ENCODE measurements at places on chromosomes 16 and 17.

DNA sequence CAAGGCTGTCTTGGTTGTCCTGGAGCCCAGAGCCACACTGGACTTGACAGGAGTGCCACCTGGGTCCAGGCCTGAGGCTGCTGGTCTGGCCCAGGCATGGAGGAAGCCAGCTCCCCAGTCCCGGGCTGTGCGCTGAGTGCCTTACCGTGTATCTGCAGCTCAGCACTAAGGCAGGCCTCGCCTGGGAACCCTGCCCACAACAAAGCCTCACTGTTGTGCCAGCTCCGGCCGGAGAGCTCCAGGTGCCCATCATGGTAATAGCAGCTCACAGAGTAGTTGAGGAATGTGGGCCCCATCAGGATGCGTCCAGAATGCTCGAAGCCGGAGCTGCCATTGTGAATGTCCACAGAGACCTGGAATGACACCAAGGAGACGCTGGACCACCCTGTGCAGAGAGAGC is 72.2 kb downstream of the RMI2 start:
- DNase-seq, result no peak

DNA sequence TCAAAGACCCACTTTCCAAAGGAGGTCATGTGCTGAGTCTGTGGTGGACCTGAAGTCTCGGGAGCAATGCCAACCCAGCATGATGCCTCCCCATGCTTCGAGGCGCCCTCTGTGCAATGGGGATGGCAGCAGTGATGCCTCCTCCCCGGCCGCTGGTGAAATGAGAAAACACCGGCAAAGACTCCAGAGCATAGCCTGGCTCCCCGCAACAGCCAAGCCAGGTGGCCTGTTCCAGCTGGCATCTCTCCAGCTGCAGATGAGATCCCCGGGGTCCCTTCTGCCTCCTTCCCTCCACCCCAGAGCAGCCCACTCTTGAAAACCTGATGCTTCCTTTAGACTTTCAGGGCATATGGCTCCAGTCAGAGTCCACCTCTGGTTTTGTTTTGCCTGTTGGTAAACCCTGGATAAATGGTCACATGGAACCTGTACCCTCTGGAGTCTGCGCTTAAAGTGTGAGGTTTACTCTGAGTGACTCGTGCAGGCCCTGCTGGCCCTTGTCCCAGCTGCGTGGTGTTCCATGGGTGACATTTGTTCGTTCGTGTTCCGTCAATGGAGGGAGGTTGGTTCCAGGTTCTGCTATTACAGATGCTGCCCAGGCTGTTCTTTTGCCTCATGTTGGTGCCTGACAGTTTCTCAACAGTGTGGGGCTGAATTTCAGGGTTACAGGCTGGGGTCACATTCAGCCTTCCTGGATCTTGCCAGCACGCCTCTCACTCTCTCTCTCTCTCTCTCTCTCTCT is 181.8 kb upstream of the CIBAR2 start:
- DNase-seq, result no peak

DNA sequence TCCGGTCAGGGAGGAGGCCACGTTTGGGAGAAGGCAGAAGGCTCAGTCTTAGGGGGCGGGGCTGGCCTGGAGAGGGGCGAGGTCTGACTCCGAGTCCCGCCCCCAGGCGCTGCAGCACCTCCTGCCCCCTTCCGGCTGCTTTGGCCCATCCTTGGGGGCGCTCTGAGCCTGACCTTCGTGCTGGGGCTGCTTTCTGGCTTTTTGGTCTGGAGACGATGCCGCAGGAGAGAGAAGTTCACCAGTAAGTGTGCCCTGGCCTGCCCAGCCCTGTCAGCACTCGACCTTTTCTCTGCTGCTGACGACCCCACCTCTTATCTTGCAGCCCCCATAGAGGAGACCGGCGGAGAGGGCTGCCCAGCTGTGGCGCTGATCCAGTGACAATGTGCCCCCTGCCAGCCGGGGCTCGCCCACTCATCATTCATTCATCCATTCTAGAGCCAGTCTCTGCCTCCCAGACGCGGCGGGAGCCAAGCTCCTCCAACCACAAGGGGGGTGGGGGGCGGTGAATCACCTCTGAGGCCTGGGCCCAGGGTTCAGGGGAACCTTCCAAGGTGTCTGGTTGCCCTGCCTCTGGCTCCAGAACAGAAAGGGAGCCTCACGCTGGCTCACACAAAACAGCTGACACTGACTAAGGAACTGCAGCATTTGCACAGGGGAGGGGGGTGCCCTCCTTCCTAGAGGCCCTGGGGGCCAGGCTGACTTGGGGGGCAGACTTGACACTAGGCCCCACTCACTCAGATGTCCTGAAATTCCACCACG is 1.5 kb downstream of the TNFRSF12A start:
- peak; percentile 76 for DNase-seq

- DNase-seq, result no peak
Observed at GRCh38 chr16:55534756-55535155, 25.9 kb downstream of the LPCAT2 start.

DNA sequence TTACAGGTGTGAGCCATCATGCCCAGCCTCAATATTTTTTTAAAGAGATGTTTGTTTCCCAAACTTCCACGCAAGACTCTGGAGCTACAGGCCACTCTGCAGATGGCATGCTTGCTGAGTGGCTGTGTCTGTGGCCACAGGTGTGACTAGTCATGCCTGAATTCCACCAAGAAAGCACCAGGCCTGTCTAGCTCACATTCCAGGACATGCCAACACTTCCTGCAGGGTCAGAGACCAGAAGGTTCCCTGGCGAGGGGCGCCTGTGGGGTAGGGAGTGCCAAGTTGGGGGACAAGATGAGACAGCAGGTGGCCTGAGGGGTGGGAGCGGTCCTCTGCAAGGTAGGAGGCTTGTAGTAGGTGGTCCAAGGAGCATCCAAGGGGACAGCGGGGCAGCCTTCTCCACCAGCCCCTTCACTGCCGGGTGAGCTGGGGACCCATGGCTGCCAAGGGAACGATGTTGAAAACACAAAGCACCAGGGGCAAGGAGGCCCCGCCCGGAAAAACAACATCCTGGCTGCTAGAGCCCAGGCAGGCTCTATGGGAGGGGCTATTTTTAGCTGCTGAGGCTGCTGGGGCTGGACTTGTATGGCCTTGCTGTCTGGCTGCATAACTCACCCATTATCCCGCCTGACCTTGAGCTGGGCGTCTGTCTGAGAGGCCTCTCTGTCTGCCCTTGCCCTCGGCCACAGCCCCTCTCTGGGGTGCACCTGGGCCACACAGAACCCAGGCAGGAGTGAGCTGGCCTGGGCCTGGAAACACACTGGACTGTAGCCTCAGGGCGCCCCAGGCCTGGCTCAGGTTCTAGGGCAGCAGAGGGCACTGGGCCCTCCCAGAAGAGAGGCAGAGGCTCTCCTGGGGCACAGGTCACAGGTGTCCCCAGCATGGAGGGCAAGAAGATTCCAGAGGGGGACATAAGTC is 5.7 kb downstream of the TRIM47 start:
- DNase-seq, result no peak
